ENCODE measurements at places on chromosomes 7 and 10.

GRCh38 chr10:99537086-99537988, 4.6 kb downstream of the NKX2-3 start:
- DNase-seq = no peak

- DNase-seq = no peak
Observed at GRCh38 chr10:72077275-72077990, 10.9 kb downstream of the SPOCK2 start.

GRCh38 chr7:10888861-10889260, 84.8 kb upstream of the PHF14 start:
- no peak for DNase-seq

GRCh38 chr7:35854311-35854710, 53.5 kb downstream of the SEPTIN7 start:
- DNase-seq = no peak

DNA sequence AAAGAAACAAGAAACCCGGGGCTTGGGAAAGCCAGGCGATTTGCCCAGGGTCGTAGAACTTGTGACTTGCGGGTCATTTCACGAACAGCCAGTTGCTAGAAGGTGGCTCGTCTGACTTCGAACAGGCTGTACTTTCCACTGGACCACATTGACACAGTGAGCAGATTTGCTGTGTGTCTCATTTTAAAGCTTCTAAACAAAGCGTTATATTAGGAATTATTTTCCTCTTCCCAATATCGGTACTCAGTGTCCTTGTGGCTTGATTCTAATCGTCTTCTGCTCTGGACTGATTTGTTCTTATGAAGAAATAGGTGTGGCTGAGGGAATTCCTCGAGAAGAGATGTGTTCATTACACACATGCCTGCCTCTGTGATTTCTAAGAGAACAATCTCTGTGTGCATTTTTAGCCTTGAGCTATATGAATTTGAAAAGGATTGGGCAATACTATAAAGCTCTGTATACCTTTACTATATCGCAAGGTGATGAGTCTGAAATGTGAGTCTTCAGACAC, 150.0 kb upstream of the PRR15 start:
- DNase-seq = no peak

GRCh38 chr7:137696988-137697387, 149.8 kb downstream of the DGKI start:
- no peak for DNase-seq

GRCh38 chr7:116950889-116951351, 2.4 kb upstream of the ST7 start:
- DNase-seq = no peak

- DNase-seq = no peak
Observed at GRCh38 chr10:123556736-123557135, 109.4 kb upstream of the GPR26 start.

DNA sequence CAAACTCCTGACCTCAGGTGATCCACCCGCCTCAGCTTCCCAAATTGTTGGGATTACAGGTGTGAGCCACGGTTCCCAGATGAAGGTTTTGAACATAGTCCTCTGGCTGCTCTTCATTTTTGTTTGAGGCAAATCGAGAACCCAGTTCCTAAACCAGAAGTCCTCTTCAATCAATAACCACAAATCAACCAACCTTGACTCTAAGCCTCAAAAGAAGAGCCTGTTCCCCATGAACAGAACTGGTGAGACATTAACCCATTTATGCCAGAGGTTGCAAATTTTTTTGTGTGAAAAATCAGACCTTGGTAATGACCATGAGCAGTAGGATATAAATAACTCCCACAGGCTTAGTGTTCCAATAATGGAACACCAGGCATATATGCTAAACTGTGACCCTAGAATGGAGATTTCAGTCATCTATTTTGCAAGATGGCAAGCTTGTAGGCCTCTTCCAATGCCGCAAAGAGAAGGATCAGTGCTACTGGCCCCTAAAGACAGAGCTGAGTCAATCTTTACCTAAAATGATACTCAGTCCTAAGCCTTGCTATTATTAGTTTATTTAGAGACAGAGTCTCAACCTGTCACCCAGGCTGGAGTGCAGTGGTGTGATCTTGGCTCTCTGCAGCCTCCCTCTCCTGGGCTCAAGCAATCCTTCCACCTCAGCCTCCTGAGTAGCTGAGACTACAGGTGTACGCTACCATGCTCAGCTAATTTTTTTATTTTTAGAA, 15.9 kb downstream of the KPNA7 start:
- DNase-seq = no peak

DNA sequence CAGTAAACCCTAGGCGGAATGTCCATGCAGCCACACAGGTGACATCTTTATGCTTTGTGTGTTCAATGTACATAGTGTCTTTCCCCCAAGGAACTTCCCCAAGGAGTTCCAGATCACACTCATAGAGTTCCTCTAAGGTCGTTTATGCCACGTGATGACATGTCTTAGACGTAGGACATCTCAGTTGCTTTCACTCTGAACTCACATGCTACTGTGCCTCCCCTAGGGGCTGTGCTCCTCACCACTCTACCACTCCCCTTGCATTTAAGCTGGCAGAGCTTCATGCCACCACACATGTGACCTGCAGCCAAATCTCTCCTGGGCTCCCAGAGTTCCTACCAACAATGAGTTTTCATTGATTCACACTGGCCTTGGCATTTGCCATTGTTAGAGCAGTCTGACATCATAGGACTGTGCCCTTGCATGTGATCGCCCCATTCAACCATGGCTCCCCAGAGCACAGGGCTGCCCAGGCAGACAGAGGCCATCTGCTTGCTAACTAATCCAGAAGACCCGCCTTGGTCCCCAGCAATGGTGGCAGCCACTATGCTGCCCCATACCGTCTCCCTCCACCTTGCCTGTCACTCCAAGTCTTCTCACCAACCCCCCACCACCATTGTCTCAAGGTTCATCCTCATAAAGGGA, 95.3 kb upstream of the MACROH2A2 start:
- DNase-seq = no peak

DNA sequence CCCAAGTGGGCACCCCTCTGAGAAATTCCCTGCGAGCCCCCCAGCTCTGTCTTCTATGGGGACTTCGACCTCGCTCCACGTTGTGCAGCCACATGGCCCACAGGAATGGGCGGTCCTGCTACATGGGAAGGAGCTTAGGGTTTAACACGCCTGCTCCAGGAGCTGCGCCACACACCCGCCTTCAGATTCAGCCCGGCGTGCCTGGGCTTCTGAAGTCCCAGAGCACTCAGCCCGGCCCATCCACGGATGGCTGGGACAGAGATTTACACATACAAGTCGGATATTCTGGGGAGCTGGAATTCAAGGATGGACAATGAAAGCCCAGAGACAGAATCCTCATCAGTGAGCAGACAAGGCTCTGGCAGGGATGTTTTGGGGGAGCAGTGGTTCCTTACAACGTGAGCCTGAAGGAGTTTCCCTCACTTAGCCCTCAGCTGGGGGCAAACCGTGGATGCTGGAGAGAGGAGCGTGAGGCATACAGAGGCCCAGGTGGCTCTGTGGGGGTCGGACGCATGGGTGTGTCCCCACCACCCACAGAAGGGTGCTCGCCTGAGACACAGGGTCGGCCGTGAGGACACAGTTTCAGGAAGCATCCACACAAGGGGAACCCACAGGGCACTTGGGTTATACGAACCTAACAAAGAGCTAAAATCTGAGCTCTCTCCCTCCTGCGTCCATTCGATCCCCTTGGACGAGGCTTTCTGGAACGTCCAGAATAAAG, 372.9 kb downstream of the DNAJB6 start:
- no peak for DNase-seq

- no peak for DNase-seq
Observed at GRCh38 chr10:48545462-48546145, 59.3 kb downstream of the ARHGAP22 start.

GRCh38 chr7:25149836-25150235, 24.8 kb upstream of the CYCS start:
- no peak for DNase-seq
